Neural crest cell (in vitro differentiated cells): ENCODE measurements at places on chromosomes 7 and 10.

DNA sequence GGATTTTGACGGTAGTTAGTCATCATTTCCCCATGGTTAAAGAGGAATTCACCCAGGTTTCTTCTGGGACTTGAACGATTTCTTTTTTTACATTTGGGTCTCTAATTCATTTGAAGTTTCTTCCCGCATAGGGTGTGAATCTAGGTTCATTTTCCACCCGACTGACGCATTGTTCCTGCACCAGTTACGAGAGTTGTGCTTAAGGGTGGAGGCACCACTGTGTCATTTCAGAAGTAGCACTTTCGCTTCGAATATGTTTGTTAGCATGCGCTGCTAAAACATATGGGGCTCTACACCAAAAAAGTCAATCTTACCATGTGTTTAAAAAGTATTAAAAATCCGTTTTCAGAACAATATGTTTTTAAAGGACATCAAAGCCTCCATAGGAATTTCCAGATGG lies 140.3 kb downstream of the VIPR2 start:
- no peak for DNase-seq

DNA sequence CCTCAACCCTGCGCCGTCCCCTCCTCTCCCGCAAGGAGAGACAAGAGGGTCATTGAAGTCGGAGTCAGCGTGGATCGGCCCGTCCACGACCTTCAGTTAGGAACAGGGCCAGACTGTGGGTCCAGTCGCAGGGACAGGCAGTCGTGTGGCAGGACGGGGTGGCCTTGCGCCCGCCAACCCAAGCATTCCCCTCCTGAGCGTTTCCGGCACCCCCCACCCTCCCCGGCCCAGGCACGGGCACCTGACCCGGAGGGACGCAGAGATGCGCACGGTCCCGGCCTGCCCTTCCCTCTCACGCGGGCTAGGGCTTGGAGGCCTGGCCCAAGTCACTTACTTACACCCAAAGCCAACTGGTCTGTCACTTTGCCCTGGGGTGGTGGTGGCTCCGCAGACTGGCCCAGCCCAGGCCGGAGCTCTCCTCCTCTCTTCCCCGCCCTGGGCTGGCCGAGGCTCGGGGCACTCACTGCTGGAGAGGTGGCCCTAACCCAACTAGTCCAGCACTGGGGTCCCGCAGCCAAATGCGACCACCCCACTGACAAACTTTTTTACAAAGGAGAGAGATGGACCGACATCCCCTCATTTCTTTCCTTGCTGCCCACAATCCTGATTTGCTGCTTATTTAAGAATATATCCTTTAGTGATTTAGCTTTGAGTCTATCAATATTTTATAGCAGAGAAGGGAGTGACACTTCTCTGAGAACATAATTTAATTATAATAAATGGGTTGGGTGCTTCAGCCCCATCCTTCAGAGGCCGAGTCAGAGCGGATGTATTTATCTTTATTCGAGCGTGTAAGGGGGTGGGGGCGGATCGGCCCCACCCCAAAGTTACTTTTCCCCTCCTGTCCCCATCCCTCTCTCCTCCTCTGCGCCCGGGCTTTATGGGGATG lies 1.2 kb upstream of the UNCX start:
- DNase-seq: no peak

DNA sequence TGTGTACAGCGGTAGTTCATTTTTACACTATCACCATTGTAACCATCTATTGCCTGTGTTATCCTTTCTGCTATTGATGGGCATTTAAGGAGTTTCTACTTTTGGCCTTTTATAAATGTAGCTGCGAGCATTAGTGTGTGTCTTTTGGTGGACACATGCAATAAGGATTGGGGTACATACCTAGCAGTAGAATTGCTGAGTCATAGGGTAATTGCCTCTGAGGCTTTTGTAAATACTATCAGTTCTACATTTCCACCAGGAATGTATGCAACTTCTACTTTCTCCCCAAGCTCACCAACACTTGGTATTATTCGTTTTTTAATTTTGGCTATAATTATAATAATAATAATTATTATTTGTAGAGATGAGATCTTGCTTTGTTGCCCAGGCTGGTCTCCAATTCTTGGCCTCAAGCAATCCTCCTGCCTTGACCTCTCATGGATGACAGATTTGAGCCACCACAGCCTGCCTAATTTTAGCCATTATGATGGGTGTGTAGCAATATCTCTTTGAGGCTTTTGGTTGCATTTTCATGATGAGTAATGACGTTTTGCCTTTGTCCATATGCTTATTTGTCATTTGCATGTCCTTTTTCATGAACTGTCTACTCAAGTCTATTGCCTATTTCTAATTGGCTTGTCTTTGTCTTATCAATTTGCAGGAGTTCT lies 277.0 kb downstream of the ACTR3B start:
- DNase-seq: no peak

DNA sequence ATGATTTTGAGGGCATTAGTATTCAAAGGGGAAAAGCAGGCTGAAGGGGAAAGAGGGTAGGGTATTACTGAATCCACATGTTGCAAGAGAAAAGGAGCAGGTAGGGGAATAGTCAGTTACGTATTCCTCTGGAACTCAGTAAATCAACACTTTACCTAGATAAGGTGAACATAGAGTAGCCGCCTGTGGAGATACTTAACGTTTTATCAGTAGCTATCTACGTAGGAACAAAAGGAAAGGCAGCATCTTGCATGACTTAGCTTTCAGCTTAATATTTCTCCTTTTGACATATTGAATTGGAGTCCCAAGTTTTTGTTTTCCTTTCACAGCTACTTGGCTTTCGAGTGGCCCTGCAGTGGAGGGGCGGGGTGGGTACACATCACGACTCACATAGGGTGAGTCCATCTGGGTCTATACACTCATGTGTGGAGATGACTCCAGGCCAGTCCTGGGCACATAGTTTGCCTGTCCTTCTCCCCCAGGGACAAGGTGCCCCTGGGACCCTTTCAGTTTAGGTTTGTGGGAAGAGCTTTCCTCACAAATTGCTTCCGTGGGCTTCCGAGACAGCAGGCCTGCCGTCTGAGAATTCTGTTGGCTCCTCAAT lies 48.1 kb downstream of the CCNY start:
- no peak for DNase-seq

DNA sequence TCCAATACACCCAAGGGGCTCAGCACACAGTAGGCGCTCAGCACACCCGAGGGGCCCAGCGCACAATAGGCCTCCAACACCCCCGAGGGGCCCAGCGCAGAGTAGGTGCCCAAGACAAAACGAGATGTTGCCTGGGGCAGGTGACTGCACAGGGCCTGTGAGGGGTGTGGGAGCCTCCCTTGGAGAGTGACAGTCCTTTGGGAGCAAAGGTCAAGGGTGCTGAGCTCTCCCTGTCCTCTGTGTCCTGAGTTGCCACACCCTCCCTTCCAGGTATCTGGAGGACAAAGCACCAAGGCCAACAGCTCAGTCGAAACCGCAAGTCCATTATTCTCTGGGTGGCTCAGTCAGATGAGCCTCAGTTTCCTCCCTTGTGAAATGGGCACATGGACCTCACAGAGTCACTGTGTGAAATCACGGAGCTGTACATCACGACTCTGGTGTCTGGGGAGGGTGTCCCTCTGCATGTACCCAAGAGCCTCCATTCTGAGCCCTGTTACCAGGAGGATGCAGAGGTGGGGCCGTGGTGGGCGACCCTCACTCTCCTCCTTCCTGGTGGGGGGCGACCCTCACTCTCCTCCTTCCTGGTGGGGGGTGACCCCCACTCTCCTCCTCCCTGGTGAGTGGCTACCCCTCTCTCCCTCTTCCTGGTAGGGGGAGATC lies 81.3 kb downstream of the FOXL3 start:
- no peak for DNase-seq

GRCh38 chr7:44530990-44531389 lies 10.1 kb downstream of the NPC1L1 start:
- no peak for DNase-seq

- no peak for DNase-seq
Measured at GRCh38 chr7:72438491-72438890, 26.4 kb upstream of the CALN1 start.

DNA sequence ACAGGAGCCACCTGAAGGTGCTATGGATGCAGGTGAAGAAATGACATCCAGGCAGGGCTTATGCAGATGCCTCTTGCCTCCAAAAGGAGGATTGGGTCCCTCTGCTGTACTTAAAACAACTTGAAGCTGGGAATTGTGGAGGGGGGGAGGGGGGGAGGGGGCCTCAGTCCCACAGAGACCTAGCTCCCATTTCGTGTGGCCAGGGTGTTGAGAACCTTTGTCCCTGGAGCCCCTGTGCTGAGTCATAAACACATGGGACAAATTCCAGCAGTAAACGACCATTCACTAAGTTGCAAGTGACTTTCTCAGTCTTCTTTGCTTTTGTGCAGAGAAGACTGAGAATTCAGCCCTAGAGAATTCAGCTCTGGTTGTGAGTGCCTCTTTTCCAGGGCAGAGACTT lies 96.5 kb upstream of the PODXL start:
- DNase-seq: no peak

DNA sequence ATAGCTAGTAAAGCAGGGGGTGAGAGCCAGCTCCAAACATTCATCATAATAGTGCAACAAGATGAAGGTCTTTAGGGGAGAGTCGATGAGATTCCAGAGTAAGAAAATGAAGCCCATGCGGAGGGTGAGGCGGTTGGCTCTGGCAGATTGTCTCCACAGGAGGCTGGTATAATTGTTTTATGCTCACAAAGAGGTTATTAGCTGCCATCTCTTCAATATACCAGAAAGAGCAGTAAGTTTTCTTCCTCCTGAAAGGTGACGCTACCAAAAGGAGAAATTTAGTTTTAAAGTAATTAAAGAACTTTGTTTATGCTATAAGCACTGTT lies 59.2 kb upstream of the KCNIP2 start:
- DNase-seq: no peak

GRCh38 chr10:124998624-124999291 lies 56.8 kb downstream of the ZRANB1 start:
- DNase-seq: no peak

DNA sequence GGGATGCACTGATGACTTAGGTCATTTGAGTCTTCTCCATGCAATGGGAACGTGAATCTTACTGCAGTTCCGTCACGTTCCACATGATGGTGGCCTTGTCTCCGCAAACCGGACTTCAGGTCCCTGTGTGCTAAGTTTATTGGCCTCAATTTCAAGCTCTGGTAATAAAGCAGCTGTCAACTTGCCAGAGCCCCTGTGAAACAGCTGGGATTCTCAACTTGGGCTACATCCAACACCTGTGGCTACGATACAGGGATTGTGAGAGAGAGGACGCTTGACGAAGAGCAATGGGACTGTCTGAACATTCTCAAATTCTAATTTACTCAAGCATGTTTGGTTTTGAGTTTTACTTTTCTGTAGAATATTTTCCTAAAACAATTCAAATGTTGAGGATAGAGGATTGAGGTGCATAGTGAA lies 174.2 kb downstream of the PTN start:
- peak; percentile 58 for DNase-seq

GRCh38 chr7:69018200-69018599 lies 580.1 kb upstream of the AUTS2 start:
- DNase-seq: no peak

DNA sequence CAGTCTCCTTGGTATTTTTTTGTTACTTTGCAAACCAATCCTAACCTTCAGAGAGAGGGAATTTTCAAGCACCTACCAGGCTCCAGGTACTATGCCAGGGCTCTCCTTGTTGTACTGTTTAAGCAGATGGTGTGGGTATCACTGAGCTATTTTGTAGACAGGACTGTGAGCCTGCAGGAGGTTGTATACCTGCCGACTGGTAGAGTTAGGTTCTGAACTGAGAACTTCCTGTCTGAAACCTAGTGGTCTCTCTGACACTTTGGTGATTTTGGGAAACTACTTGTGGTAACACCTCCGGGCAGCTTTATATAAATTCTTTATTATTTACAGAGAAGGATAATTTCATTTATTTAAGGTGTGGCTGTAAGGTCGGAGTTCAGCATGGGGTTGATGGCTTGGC lies 4.6 kb downstream of the ZNF853 start:
- DNase-seq: no peak

- DNase-seq: no peak
Measured at GRCh38 chr7:69871886-69872569, 273.8 kb downstream of the AUTS2 start.

DNA sequence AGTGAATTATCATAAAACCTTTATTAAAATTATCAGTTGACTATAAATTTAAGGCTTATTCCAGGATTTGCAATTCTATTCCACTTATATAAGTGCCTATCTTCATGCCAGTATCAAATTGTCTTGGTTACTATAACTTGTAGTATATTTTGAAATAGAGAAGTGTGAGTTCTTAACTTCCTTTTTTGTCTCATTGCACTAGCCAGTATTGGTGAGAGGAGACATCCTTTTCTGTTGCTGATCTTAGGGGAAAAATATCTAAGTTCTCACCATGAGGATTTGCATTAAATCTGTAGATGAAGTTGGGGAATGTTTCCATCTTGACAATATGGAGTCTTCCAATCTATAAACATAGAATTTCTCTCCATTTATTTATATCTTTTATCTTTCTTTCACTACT lies 104.2 kb upstream of the MKI67 start:
- DNase-seq: no peak

- no peak for DNase-seq
Measured at GRCh38 chr7:69823151-69823744, 225.0 kb downstream of the AUTS2 start.

DNA sequence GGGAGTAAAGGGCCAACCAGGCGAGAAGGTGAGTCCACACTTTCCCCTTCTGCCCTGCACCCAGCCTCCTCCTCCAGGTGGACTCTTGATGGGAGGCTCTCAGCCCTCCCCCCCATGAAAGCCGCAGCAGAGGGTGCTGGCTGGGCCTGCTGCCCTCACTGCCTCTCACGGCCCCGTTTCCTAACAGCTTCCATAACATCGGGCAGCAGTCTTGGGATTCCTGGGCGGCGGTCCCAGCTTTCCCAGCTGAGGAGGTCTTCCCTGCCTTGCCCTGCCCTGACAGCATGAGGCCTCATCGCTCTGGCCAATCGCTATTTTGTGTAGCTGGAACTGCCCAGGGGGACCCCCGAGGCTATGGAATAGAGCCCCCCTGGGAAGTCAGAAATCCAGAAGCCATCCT lies 76.3 kb downstream of the COL13A1 start:
- DNase-seq: no peak

GRCh38 chr10:4590807-4591206 lies 235.2 kb upstream of the AKR1E2 start:
- no peak for DNase-seq

- DNase-seq: no peak
Measured at GRCh38 chr10:122494833-122495232, 33.5 kb downstream of the HTRA1 start.

DNA sequence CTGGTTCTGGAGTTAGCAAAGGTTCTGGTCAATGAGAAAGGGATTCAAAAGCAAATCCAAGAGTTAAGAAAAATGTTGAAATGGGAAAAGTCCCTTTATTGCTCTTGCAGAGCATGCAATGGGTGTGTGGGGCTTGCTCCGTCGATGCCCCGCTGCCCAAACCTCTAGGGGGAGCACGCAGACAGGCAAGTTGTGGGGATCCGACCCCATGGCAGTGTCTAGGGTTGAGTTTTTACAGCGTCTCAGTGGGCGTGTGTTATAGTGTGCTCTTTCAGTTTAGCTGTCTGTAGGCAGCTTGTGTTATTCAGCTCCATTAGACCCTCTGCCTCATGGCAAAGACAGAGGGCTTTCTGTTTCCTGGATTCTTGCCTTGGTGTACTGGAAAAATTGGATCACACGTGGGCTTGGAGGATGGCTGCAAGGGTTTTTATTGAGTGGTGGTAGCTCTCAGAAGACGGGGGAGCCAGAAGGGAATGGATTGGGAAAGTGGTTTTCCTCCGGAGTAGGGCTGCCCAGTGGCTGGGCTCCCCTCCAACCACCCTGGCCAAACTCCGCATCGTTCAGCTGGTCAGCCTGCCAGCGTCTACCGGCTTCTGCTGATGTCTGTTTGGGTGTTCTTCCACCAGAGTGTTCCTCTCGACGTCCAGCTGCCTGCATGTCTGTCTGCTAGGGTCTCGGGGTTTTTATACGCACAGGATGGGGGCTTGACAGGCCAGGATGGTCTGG lies 102.3 kb upstream of the PLXDC2 start:
- no peak for DNase-seq

- DNase-seq: peak; percentile 48
Measured at GRCh38 chr10:100341953-100342626, 4.9 kb upstream of the SCD start.
